RPMI8226 (cell line): ENCODE measurements at places on chromosomes 7 and 10.

GRCh38 chr7:29825775-29826529 lies 19.6 kb downstream of the WIPF3 start:
- DNase-seq, result peak; percentile 58

GRCh38 chr7:55065079-55065478 lies 46.3 kb downstream of the EGFR start:
- no peak for DNase-seq

- DNase-seq, result peak; percentile 3
Observed at GRCh38 chr7:24608504-24608903, 35.3 kb downstream of the PALS2 start.

- DNase-seq, result no peak
Observed at GRCh38 chr10:87763086-87763861, 54.8 kb downstream of the ATAD1 start.

GRCh38 chr10:103153302-103154197 lies 39.5 kb downstream of the NT5C2 start:
- no peak for DNase-seq

- DNase-seq, result no peak
Observed at GRCh38 chr7:22210355-22210754, 146.6 kb downstream of the RAPGEF5 start.

DNA sequence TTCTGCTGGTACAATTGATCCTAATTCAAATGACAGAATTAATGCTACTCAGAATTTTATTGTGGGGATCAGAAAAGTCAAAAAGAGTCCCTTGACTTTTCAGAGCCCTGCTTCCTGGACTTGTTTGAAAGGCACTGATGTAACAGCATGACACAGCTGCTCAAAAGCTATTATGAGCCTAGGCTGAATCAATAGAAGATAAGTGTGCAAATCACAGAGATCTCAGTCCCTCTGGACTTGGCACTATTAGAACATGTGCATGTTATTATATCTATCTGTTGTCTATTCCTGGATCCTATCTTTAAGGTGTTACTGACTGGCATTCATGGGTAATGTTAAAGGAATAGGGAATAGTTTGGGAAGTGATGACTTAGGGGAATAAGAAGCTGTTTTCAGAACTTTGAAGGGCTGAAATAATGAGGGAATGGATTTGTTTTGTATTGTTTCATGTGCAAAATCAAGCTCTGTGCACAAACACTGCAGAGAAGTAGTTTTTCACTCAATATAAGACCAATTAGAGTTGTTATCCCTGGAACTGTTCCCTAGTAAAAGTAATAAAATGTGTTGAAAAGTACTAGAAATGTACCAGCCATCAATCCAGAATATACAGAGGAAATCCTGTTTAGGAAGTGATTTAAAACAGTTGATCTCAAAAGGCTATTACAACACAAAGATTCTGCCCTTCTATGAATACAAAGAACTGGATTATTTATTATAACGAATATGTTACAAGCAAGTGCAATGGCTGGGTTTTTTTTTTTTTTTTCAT lies 814.9 kb upstream of the C7orf33 start:
- no peak for DNase-seq

- peak; percentile 36 for DNase-seq
Observed at GRCh38 chr7:20238754-20239324, 21.7 kb upstream of the MACC1 start.

- no peak for DNase-seq
Observed at GRCh38 chr7:128067983-128068382, 36.7 kb upstream of the LRRC4 start.

GRCh38 chr7:131931370-131931769 lies 374.9 kb upstream of the PODXL start:
- DNase-seq, result no peak

DNA sequence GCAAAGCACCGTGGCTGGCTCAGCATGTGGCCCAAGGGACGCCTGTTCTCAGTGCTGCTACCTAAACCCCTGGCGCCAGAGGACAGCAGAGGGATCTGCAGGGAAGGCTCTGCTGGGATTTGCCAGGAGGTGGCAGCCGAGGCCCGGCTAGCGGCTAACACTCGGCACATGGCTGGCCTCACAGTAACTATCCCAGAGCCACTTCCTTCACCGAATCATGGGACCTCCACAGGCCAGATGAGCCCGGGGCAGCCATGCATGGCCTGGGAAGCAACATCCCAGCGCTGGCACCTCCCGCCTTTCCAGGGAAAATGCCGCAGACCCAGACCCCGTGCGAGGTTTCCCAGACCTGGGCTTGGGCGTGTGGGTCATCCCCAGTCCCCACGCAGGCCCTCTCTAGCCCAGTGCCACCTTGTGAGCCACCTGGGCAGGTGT lies 36.4 kb downstream of the DPYSL4 start:
- DNase-seq, result peak; percentile 73

- DNase-seq, result peak; percentile 45
Observed at GRCh38 chr10:101032637-101033224, 1.7 kb downstream of the SFXN3 start.

DNA sequence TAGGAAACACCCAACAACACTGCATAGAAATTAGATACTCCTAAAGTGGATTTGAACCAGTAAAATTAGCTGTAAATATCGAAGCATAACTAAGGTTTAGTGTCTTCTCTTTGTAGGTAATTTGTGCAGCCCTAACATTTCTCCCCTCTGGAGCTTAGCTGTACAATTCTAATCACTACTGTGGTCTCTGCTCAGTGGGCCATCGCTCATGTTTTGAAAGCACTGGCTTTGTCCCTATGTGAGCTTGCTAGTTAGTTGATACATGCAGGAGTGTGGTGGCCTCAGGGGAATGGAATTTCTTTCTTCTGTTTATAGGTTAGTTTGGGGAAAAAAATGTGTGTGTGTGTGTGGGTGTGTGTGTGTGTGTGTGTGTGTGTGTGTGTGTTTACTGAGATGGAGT lies 373.1 kb downstream of the DPP6 start:
- no peak for DNase-seq

- DNase-seq, result no peak
Observed at GRCh38 chr10:34880817-34881216, 65.7 kb upstream of the PARD3 start.

DNA sequence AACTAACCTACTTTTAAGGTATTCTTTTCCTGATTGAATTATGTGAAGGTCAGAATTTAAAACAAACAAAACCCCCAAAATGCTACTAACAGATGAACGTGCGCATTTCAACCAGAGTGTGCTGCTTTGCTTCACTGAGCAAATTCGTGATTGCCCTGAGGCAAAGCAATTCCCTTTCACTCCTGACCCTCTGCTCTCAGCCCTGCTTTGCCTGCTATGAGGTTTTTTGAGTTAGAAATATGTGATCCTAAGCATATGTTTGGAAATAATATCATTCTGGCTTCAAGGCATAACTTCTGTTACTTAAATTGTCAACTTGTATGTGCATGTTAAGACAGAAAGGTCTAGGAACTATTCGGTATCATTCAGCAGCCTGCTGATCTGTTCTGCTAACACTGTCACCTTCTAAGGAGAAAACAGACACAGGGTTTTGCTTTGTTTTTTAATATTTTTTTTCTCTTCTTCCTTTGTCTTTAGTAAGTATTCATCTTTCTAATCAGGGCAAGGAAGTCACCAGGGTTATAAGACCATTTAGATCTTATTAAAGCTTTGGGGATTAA lies 124.2 kb downstream of the GNAT3 start:
- no peak for DNase-seq

- DNase-seq, result no peak
Observed at GRCh38 chr7:114875186-114875585, 46.7 kb upstream of the MDFIC start.

DNA sequence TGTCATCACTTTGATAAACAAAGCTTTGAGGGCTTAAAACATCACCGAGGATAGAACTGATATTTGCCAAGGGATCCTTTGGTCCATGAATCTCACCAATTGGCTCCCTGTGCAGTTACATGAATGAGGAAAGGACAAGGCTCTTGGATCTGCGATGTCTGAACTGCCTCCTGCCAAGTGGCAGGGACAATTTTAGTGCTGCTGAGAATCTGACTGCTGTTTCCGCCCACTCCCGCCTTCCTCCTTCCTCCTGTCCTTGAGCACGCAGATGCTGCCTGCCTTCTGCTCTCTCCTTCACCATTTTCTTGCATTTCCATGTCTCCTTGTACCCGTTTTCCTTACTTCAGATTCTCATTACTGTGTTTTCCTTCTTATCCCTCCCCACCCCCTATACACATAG lies 26.8 kb upstream of the ITPRID1 start:
- no peak for DNase-seq

GRCh38 chr10:113754768-113755167 lies 3.3 kb downstream of the PLEKHS1 start:
- no peak for DNase-seq

DNA sequence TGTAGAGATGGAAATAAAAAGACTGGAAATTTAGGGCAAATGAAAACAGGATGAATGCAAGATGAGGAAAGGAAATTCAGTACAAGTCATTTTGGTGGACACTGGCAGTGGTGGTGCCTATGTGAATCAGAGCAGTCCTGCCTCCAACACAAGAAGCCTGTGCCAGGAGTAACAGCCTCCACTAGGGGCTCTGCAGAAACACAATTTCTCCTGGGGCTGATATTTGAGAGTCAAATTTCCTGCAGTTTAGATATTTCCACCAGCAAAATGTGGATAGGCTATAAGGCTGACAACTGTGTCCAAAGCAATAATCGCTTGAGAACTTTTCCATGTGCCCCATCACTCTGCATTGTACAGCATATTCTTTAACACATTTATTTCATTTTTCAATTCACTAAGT lies 4.7 kb upstream of the PLXDC2 start:
- no peak for DNase-seq

GRCh38 chr10:19063986-19064385 lies 15.4 kb downstream of the MALRD1 start:
- DNase-seq, result no peak

DNA sequence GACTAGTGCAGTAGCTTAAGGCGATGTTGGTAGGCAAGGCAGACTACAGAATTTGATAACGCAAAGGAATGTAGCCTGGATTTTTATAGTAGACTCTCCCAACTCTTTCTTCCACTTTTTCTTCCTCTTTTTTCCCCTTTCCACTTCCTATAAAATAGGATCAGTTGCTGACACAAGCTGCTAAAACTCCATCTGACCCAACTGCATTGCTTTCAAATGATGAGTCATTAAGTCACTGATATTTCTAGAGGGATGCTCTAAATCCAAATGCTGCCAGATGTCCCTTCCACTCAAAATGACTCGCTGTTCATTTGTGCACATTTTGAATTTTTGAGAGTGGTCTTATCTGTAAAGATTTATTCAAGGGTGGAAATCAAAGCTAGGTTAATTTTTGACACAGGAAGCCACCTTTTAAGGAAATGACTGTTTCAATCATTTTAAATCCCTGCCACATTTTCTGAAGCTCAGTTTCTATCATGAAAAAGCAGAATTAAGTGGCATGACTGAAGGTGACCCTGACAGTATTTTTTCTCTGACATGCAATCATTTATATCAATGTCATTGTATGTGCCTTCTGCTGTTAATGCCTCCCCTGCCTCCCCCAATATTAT lies 25.8 kb upstream of the SFMBT2 start:
- DNase-seq, result no peak

DNA sequence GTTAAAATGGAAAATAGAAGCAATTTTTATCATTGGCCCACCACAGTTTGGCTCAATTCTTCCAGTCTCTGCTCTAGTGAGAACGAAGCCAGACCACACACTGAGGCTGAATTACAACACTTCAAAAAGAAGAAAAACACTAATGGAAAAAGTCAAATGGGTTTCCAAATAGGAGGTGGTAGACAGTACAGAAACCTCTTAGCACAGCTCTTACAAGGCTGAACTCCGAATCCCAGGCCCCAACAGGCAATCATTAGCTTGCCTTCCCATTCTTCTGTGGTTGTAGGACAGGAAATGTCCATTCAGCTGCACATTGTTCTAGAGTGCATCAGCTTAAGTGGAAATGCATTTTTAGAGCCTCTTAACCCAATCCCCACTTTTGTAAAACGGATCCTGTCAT lies 115.1 kb upstream of the MEOX2 start:
- DNase-seq, result no peak

- no peak for DNase-seq
Observed at GRCh38 chr7:105585850-105586500, 4.7 kb upstream of the EFCAB10 start.

DNA sequence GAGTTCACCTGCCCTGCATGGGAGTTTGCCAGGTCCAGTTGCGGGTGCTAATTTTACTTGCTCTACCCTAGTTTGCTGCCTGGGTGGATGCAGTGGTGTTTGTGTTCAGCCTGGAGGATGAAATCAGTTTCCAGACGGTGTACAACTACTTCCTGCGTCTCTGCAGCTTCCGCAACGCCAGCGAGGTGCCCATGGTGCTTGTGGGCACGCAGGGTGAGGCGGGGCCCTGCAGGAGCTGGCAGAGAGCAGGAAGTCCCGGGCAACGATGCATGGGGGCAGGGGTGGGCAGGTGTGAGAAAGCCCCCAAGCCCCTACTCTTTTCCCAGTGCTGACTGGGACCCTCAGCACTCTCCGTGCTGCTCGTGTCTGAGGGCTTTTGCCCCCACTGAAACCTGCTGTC lies 31.3 kb downstream of the AGAP3 start:
- DNase-seq, result no peak

DNA sequence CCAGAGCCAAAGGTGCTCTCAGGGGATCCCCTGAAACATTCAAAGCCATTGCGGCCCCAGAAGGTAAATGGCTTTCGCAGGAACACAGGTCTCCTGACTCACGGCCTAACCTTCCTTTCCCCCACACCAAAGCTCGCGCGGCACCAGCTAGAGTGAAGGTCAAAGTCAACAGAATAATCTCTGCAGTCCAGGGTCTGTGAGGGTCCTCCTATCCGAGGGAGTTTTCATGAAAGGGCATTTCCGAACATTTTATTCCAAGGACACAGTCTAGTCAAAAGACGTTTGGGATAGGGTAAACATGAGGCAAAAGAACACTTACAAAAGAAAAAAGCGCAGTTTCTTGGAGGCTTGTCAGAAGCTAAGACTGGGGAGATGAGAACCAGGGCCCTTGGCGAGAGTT lies 559 bp upstream of the STEAP2 start:
- no peak for DNase-seq

DNA sequence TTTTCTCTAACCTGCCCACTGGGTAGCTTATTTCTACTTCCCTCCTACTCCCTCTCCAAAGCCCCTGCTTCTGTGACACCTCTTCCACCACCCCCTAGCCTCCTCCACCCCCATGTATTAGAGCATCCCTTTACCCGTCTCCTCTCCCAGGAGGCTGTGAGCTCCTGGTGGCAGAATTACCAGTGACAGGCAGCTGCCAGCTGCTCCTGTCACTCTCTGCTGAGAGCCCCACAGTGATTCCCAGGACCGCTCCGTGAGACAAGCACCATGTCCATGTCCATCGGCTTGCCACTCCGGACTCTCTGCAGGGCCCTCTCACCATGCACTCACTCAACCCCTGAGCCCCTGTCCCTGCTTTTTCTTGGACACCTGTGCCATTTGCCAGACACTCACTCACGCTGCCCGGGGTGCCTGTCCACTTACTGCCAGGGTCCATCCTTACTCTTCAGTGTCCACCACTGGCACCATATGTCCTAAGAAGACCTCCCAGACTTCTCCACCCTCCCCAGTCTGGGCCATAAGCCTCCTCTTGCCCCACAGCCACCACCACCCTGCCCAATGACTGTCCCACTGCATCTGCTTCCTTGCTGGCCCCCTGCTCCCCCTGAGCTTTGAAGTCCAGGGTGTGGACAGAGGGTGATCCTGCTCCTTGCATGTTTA lies 9.8 kb downstream of the WDFY4 start:
- DNase-seq, result no peak
